T-helper 9 cell (primary cell): ENCODE measurements at places on chromosomes 11 and 22.

DNA sequence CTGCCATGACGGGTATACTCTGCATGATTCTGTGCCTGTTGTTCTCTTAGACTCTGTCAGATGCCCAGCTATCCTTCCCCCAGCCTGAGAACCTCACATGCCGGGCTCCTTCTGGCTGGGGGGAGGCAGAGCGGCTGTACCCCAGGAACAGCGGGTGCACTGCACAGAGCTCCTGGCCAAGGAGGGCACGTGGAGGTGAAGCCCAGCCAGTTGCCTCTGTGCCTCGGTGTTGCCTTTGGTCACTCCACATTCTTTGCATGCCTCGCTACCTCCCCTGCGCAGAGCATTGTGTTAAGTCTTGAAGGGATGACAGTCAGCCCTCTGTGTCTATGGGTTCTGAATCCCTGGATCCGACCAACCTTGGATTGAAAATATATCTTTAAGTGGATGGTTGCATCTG lies 77.7 kb downstream of the FEZ1 start:
- no peak for DNase-seq

GRCh38 chr11:132445859-132446291 lies 1075.5 kb downstream of the NTM start:
- DNase-seq = no peak

DNA sequence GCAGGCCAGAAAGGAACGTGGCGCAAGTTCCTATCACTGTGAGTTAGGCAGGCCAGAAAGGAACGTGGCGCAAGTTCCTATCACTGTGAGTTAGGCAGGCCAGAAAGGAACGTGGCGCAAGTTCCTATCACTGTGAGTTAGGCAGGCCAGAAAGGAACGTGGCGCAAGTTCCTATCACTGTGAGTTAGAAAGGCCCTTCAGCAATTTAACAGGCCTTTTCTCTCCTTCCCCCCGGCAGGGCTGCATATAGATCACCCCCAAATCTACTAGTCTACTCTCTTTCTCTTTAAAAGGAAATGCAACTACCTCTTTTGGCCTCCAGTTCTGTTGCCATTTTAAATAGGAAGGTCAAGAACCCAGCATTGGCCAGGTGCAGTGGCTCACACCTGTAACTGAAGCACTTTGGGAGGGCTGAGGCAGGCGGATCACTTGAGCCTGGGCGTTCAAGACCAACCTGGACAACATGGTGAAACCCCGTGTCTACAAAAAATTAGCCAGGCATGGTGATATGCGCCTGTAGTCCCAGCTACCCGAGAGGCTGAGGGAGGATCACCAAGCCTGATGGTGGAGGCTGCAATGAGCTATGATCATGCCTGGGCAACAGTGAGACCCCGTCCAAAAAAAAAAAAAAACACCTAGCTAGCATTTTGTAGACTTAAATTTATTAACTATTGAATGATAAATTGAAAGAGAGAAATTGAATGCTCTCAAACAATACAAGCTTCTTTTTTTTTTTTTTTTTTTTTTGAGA lies 14.9 kb downstream of the FAM118B start:
- DNase-seq = no peak

- no peak for DNase-seq
Measured at GRCh38 chr11:31922450-31922849, 111.3 kb upstream of the PAX6 start.

DNA sequence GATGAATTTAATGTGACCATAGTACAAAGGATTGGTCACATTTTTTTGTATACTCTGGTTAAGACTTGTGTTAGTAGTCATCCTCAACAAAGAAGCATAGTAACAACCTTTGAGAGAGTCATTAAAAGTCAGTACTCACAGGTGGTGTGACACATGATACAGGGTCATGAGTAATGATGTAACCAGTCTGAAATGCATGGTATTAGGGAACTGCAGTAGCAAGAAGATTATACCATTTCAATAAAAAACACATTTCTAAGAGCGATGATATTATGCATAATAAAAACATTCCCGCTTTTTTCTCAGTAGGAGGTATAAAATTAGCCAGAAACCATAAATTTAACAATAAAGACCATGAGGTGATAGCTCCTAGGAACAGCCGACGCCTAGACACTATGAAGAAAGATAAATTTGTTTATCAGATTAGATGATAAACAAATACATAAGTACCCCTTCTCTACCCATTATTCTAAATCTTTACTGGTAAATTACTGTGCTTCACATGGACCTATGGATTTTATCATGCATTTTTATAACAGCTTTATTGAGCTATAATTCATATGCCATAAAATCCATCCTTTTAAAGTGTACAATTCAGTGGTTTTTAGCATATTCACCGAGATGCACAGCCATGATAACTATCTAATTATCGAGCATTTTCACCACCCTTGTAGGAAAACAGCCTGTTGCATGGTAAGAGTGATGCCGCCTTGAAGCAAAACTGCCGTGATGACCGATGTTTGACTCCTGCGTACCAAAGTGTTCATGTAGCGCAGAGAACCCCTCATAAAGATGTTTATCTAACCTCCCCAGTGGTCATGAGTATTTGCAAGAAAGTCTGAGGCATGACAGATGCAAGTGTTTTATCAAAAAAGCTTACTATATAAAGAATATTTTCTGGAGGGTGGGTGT lies 41.8 kb downstream of the TMPRSS5 start:
- no peak for DNase-seq

GRCh38 chr11:112925516-112926310 lies 35.5 kb upstream of the NCAM1 start:
- DNase-seq = no peak

- DNase-seq = no peak
Measured at GRCh38 chr11:87351676-87352075, 313.9 kb downstream of the TMEM135 start.

DNA sequence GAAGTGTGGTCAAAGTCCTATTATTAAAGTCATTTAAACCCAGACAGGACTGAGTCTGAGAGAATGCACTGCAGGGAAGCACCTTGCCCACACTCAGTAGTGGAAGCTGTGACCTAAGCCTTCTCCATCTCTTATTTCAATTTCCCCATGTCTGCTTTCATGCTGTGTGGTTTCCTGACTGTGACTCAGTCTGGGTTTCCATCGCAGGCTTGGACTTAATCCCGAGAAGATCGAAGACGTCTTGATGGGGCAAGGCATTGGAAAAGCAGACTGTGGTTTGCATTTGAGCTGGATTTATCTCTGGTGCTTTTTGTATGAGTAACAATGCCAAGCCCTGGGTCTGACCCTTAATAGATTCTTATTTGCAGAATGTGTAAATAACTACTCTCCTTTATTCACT lies 238.9 kb downstream of the NTM start:
- no peak for DNase-seq

- no peak for DNase-seq
Measured at GRCh38 chr11:18329196-18329870, 7.0 kb downstream of the GTF2H1 start.

DNA sequence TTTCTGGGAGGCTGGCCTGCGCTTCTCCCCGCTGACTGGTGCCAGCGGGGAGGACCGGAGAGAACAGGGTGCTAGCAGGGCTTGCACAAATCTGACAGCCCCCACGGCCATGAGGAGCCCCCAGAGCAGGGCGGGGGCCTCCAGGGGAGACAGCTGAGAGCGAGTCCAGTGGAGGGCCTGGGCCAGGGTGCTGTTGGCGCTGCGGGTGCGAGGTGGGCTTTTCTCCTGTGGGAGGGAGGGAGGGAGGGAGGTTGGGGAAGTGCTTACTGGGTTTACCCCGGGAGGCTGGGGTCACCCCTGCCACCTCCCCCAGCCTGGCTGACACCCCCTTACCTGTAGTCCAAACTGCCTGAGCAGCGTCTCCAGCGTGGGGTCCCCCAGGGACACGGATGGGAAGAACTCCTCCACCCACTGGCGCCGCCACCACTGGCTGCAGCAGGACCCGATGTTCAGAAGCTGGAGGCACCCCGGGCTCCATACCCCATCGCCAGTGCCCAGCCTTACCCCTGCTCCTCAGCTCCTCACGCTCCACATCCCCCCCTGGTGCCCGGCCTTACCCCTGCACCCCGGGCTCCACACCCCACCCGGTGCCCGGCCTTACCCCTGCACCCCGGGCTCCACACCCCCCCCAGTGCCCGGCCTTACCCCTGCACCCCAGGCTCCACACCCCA lies 3.9 kb downstream of the LMF2 start:
- DNase-seq = no peak

DNA sequence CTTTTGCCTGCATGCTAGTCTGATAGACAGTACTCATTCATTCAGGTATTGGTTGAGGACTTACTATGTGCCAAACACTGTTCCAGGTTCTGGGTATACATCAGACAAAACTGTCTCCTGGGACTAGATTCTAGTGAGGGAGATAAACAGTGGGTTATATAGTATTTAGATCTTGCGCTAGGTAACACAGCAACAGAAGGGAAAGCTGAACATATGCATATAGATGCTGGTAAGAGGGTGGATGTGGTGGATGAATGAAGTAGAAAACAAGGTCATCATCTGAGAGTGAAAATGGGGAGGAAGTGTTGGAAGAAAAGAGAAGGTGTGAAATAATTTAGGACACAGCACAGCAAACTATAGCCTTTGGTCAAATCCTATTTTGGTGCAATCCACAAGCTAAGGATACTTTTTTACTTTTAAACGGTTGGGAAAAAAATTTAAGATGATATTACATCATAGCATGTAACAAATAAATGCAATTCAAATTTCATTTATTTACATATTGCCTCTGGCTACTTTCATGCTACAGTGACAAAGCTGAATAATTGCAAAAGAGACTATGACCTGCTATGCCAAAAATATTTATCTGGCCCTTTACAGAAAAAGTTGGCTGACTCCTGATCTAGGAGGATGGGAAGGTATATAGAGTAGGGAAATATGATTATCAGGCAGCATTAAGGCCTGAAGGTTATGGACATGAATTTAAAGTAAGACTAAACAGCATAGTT lies 7.1 kb upstream of the TMEM9B start:
- DNase-seq = no peak

DNA sequence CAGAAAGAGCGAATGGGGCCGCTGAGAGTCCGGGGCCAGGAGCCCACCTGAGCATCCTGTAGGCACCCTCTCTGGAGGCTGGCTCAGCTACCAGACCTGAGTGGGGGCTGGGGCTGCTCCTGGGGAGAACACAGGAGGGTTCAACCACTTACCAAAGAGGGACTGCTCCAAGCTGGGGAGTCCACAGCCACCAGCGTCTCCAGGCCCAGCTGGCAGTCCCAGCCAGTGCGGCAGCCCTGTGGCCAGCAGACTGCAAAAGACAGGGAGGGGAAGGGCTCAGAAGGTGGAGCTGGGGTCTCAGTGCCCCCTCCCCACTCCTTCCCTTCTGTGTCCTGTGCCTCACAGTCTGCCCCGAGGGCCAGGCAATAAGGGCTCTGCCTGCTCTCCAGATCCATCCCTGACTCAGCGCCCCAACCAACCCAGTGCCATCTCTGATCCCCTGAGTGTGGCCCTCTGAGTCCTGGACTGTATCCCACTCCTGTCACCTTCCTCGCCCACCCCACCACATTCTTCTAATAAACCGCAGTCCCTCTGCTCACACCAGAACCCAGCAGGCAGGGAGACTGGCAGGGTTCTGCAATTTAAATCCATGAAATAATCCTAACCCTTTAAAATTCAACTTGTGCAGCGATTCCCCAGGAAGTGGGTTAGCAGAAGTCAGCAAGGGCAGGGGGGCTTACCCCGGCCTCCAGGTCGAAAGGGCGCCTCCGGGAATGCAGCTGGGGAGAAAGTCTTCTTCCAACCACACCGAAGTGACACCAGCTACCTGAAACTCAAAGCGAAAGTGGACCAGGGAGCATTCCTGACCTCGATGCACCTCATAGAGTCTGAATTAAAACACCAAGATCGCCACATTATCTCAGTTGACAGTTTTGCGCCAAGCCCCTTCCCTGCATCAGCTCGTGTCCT lies 13.3 kb downstream of the CHST1 start:
- no peak for DNase-seq

DNA sequence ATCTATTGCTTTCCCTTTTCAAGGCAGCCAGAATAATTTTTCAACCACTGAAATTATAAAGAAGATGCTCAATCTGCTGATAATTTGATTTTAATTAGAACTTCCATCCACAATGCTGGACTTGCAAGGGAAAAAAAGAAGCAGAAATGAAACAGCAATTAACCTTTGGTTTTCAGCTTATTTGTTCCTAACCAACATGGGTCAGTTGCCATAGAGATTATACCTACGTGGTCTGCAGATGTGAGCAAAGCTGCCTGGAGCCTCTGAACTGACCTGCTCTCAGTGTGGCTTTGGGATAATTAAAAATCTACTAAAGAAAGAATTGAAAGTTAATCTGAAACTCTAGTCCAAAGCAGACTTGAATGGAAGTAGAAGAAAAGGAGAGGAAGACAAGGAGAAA lies 195.7 kb upstream of the API5 start:
- no peak for DNase-seq

GRCh38 chr22:45518136-45518535 lies 15.5 kb downstream of the FBLN1 start:
- DNase-seq = no peak

DNA sequence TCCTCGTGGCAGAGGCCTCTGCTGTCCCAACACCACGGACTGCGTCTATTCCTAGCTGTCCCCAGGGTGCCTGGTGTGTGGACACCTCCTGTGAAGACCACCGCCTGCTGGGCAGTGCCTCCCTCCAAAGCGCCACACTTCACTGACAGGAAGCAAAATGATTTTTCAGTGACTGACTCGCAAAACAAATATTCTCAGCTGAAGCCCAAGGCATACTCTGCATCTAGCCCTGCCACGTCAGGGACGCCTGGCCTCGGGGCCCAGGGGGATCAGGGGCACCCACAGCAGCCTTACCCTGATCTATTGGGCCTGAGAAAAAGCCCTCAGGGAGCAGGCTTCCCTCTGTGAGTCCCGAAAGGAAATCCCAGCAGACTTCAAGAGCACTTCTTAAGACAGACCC lies 2.2 kb downstream of the BRD1 start:
- DNase-seq = no peak

- DNase-seq = no peak
Measured at GRCh38 chr22:43136255-43136654, 6.9 kb downstream of the MCAT start.

DNA sequence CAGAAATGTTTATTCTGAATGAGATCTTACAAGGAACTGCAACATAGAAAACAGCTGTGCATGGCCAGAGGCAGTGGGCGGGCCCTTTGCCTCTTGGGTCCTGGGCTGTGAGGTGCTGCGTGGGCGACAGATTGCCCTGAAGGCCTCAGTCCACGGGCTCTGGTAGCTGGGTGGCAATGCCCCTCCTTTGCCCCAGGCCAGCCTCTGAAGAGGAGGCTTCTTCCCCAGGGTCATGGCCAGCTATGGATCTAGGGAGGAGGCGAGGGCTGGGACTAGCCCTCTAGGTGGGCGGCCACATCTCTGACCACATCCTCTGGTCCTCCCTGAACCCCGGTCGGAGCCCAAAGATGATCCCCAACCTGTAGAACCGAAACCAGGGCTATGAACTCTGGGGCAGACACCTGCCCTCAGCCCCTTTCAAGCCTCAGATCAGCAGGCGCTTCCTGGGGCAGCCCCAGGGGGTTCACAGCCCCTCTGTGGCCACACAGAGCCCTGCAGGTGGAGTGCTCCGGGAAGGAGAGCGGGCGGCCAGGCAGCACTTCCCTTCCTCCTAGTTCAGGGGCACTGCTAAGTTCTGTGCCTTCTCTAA lies 6.6 kb upstream of the CDC42BPG start:
- DNase-seq = peak; percentile 52
